ENCODE measurements at places on chromosomes 16 and 17.

GRCh38 chr16:23694265-23694643 is 15.6 kb downstream of the PLK1 start:
- no peak for DNase-seq

- DNase-seq: no peak
Measured at GRCh38 chr16:75423723-75424104, 9.6 kb downstream of the CFDP1 start.

DNA sequence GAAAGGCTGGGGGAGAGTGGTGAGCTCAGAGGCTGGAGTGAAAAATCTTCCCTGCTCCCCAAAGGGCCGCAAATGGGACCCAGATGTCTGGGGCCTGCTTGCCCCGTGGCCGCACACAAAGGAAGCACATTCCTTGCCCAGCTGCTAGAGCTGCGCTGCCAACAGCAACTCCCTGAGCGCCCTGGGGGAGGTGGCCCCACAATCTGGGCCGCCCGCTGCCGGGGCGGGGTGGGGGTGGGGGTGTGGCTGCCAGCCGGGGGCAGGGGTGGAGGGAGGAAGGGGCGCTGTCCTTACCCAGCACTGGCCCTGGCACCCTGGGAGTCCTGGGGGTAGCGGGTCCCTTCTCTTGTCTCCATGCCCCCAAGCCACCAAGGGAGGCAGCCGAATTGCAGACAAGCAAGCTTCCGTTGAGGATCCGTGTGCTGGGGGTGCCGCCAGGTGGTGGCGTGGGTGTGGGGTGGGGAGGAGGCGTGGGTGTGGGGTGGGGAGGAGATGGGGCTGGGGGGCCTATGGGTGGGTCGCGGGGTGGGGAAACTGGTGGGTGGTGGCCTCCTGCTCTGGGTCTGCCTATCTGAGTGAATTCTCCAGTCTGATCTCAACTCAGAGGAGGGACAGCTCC is 48.4 kb upstream of the PABPN1L start:
- DNase-seq: no peak

- DNase-seq: no peak
Measured at GRCh38 chr17:39867880-39868553, at the start of gene ZPBP2. ZPBP2 (plus strand) TSS chr17:39868202; CDS start chr17:39868355, 153 bp downstream.

DNA sequence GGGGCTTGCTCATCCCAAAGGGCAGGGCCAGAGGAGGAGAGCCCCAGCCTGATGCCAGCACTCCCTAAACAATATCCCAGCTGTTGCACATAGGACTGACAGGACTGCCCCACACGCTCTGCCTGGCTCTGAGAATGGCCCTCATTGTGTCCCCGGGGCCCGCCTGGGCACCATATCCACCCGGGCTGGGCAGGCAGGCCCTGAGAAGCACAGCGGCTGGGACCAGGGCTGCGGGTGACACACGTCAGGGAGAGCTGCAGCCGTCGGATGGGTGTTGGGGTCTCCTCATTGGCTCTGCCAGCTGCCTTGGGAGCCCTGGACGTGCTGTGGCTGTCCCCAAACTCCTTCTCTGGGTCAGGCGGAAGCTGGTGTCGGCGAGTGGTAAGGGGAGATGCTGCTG is 4.2 kb downstream of the BCAR1 start:
- DNase-seq: no peak

DNA sequence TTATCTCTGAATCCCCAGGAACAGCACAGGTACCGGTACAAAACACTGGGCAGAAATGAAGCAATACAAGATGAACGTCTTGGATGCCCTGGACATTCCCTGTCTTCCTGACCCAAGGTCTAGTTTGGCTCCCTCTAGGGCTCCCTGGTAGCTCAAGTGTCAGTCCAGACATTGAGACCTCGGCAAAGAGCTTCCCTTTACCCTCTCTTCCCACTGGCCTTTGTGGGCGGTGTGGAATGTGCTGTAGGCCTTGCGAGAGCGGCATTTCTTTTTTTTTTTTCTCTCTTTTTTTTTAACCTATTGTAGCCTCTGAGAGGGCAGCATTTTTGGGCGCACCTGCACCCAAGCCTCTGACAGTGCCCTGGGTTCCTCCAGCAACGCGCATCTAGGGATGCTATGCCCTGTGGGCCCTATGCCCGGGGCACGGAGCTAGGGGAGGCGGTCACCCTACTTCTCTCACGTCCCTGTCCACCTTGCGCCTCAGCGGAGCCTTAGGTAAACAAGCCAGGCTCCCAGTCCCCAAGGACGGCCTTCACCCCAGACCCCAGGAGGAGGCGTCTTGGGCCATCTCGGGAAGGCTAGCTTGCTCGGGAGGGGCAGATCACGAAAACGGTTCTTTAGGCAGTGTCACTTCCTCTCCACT is 1.2 kb upstream of the NFATC3 start:
- DNase-seq: no peak

DNA sequence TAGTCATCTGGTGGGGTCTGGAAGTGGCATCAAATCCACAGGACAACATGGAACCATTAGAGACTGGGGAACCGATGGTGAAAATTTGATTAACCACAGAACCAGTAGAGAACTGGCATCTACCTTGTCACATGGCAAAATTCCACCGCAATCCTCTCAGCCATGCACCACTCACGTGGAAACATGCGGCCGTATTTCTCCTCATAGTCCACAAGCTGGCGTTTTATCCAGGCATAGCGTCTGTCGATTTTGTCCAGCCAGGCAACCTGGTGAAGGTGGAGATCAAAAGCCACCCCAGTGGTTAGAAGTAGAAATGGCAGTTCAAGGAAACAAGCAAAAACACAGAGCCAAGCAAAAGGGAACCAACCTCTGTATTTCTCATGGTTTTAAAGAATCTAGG is 87.6 kb downstream of the VPS53 start:
- DNase-seq: no peak

GRCh38 chr17:74924250-74924948 is at the start of gene OTOP2:
OTOP2 (plus strand) TSS chr17:74924273; CDS start chr17:74924633, 360 bp downstream.
- no peak for DNase-seq

- no peak for DNase-seq
Measured at GRCh38 chr16:69607674-69608073, 41.9 kb downstream of the NFAT5 start.

- peak; percentile 88 for DNase-seq
Measured at GRCh38 chr16:57591086-57591869, 37.2 kb upstream of the ADGRG1 start.

- DNase-seq: no peak
Measured at GRCh38 chr16:65749506-65749905, 617.0 kb upstream of the CDH5 start.

DNA sequence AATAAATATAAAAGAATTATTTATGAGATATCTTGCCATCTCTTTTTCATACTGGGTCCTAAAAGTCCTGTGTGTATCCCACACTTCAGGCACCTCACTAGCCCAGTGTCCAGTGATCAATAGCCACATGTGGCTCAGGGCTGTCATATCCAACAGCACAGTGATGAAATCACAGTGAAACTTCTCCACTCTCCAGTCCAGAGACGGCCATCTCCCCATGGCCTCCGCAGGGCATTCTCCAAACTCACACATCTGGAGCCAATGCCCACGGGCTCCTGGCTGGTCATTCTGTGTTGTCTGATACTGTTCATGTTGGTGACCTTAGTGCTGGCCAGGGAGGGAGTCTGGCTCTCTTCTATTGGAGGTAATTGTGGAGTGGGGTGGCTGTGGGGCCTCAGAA is 125.2 kb upstream of the SDK2 start:
- DNase-seq: no peak

DNA sequence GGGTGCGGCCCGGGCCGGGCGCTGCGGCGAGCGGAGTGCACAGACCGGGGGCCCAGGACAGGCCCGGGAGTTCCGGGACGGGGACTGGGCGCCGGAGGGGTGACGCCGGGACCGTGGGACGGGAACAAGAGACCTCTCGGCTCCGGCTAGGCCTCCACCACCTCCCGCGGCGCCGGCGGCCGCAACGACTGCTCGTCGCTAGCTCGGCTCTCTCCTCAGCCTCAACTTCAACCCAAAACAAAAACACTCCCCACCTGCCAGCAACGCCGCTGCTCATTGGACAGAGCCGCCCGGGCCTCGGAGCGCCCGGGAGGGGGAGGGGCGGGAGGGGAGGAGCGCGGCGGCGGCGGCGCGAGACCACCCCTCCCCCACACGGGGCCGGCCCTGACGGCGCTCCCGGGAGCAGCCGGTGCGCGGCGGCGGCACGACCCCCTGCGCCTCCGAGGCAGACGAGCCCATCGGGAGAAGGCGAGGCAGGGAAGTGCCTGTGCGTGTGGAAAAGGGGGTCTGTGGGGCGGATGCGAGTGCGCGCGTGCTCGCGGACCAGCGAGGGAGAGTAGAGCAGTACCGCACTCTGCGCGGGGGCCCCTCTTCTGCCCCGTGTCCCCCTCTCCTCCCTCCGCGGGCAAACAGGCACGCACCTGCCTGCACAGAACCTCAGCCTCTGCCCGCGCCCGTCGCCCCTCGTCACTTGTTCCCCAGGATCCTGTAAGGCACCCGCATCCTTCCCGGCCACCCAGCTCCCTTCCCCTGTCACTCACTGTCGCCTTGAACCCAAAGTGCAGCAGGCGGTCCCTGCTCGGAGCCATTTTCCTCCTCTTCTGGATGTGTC is at the start of gene FBXL20:
TSS of gene FBXL20 (minus strand) at position 215 of the 832 bp plus-strand sequence. CDS start 224 bp downstream, outside the sequence.
- DNase-seq: peak; percentile 89

DNA sequence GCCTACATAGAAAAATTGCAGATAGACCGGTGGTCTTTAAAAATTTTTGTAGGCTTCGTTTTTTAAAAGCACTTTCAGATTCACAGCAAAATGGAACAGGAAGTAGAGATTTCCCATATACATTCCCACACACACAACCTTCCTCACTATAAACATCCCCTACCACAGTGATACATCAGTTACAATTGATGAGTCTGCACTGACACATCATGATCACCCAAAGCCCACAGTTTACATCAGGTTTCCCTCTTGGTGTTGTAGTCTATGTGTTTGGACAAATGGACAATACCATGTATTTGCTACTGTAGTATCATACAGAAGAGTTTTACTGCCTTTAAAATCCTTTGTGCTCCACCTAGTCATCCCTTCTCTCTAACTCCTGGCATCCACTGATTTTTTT is 113.9 kb upstream of the ADAMTS18 start:
- DNase-seq: peak; percentile 9

GRCh38 chr16:47886631-47887415 is 269.0 kb downstream of the ABCC12 start:
- no peak for DNase-seq

DNA sequence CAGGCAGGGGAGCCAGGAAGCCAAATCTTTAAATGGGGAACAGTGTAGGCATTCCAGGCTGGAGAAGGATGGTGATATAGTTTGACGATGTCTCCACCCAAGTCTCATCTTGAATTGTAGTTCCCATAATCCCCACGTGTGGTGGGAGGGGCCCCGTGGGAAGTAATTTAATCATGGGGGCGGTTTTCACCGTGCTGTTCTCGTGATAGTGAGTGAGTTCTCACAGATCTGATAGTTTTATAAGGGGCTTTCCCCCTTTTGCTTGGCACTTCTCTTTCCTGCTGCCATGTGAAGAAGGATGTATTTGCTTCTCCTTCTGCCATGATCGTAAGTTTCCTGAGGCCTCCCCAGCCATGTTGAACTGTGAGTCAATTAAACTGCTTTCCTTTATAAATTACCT is 28.8 kb downstream of the GINS3 start:
- DNase-seq: no peak

- peak; percentile 7 for DNase-seq
Measured at GRCh38 chr17:48500435-48501426, 30.1 kb downstream of the HOXB1 start.

GRCh38 chr16:25081702-25082101 is 29.8 kb upstream of the LCMT1 start:
- no peak for DNase-seq

GRCh38 chr16:63512910-63513309 is 1476.7 kb upstream of the CDH8 start:
- no peak for DNase-seq

DNA sequence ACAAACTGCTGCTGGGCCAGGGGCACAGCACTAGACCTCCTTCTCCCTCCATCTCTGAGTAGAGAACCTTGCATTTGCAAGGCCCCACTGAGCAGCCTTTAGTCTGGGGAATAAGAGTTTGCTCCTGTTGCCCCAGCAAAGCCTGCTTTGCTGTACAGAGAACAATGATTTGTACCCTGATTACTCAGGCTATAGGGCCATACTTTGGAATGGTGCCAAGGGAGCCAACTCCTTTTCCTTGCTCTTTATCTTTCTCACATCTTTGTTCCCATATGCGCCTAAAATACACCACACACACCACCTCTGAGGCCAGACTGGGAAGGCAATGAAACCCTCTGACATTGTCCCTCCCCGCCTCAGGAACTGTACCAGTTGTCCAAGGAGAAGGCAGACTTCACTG is 21.2 kb downstream of the LIG3 start:
- DNase-seq: no peak

GRCh38 chr16:309476-309875 is 26.5 kb downstream of the PDIA2 start:
- DNase-seq: no peak

- no peak for DNase-seq
Measured at GRCh38 chr16:999677-1000076, 18.1 kb downstream of the SOX8 start.

DNA sequence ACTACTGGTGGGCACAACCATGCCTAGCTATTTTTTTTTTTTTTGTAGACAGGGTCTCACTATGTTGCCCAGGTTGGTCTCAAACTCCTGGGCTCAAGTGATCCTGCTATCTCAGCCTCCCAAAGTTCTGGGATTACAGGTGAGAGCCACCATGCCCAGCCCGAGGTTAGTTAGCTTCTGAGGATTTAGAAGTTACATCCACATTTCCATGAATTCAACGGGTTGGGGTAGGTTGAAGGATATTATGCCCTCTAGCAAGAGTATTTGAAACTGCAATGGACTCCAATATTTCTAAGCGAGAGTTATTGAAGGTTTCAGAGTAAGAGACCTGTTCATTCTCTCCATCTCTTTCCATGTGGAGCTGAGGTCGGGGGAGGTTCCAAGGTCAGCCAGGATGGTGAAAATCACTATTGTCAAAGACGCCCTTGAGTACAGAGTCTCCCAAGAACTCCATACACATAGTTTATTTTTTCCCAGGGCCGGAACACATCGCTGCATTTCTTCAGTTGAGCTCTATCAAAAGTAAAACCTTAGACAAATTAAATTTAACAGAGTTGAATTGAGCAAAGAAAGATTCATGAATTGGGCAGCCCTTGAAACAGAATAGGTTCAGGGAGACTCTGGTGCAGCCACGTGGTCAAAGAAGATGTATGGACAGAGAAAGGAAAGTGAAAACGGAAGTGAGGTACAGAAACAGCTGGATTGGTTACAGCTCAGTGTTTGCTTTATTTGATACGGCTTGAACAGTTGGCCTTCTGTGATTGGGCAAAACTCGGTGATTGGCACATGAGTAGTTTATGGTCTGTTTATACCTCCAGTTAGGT is 19.0 kb upstream of the ITPRIPL2 start:
- DNase-seq: peak; percentile 70
